Left ventricle myocardium superior (tissue), 1 donor: ENCODE measurements at places on chromosomes 6 and 20. TPM values are rescaled to one million over a fixed set of nuclear protein-coding genes. Genes with fewer than 3 reads are reported as not detected.

The PGC gene
- total RNA-seq = not detected

The ARMH2 gene
- total RNA-seq = not detected

The OOEP gene
- total RNA-seq = 0.45 TPM

The FAXC gene
- not detected for total RNA-seq

The PROCR gene
- 9.5 TPM for total RNA-seq
